ENCODE measurements at places on chromosomes 5 and 9.

- DNase-seq, result no peak
Observed at GRCh38 chr5:167453246-167454030, 838.0 kb upstream of the WWC1 start.

- no peak for DNase-seq
Observed at GRCh38 chr9:3721096-3721495, 195.3 kb upstream of the RFX3 start.

DNA sequence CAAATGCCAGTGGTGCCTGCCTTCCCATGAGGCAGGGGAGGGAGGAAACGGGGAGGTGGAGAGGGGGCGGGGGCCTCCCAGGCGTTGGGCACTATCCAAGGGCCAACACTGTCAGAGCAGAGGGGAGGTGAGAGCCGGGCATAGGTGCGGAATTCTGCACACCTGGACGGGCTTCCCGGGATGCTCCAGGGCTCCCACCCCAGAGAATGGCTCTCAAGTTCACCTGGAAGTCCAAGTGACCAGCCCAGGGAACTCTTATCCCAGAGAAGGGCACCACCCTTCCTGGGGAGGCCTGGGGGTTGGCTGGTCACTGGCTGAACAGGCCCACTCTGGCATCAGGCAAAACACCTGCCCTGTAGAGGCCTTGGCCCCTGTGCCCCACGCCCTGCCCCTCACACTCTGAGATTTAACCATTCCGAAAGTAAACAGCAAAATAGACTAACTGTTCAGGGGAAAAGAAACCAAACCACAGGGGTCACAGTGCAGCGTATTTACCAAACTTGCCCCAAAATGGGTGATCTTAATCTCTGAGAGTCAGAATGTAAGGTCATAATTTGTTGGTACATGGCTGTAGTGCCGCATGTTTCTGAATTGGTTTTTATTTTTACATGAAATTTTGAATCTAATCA is 2.7 kb downstream of the CSF2 start:
- DNase-seq, result no peak

DNA sequence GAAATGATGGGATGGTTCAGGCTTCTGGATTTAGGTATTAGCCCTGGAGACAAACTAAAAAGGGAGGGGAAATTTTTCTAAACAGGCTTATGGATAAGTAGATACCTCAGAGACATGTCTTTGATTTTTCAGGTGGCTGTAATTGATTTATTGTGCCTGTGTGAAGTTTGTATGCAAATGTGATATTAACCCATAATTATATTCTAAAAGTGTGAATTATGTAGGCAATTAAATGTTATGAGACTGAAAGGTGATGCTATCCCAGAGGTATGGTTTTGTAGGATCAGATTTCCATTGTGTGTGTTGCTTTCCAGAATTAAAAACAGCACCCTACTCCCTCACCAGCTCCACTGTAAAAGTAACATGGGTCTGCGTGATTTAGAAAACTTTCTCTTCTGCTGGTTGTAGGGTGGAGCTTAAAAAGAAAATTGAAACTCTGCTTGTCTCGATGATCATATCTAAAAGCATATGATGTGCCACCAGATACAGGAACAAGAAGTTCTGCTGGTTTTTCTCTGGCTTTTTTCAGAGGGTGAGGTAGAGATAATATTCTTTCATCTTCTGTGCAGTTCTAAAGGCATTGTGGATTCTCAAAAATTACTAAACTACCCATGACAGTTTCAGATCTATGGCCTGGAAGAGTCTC is 71.8 kb upstream of the TAF11L2 start:
- no peak for DNase-seq

Data from NCI-H2171 (cell line).